ENCODE measurements at places on chromosomes 3 and 15. TPM values are rescaled to one million over a fixed set of nuclear protein-coding genes. Genes with fewer than 3 reads are reported as not detected.

Gene RBP2
- total RNA-seq: not detected

Gene ZNF660
- total RNA-seq: 5.0 TPM

Gene TP63
- 1.8 TPM for total RNA-seq

Gene PLXNB1
- total RNA-seq: 33.7 TPM

Gene SLC28A1
- not detected for total RNA-seq

Gene DISP2
- total RNA-seq: 0.36 TPM

Gene CCDC54
- not detected for total RNA-seq

Gene MNS1
- total RNA-seq: 2.2 TPM

Gene NR1I2
- total RNA-seq: not detected

Gene MUC13
- total RNA-seq: not detected

Gene ITIH1
- total RNA-seq: not detected

Gene CSTA
- 18.1 TPM for total RNA-seq

DNA sequence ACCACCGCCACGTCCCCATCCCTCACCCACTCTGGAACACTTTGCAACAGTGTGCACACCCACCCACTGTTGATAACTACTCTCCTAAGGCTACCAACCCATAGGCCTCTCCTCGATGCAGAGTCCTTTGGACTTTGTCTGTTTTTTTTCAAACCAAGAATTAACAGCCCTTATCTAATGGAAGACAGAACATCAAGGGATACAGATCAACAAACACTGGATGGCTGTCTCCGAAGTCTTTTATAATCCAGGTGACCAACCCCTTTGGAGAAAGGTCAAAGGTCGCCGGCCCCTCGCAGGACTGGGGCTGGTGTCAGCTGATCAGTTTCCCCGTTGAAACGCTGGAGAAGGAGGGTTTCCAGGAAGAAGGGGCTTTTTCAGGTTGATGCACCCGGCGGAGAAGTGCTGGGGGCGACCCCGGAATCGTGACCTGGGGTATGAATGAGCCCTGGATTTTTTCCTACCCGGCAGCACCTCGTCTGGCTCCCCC lies 532 bp downstream of the B4GALT4 start:
- peaks cover 32% of the 10 kb centered on the region for H3K4me1 ChIP-seq
- H3K27ac ChIP-seq: peak overlapping the region; percentile 88
- H3K4me3 ChIP-seq: peak overlapping the region; percentile 88
- no peaks in the 10 kb centered on the region for H3K27me3 ChIP-seq
- peaks cover 5% of the 10 kb centered on the region for H3K36me3 ChIP-seq

DNA sequence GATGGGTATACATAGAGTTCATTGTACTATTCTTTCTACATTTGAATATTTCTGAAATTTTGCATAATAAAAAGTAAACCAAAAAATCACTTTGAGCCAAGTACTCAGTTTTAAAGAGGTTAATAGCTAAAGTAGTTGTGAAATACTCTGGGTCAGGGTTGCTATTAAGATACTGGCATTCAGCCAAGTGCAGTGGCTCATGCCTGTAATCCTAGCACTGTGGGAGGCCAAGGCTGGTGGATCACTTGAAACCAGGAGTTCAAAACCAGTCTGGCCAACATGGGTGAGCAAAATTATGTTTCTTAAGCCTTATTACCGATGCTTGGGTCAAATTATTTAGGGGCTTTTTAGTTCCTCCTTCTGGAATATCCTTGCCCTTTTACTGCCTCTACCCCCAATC lies 122.0 kb upstream of the MELTF start:
- no peak for DNase-seq
- no peaks in the 10 kb centered on the region for H3K4me1 ChIP-seq
- peak overlapping the region; percentile 23 for H3K27ac ChIP-seq
- H3K36me3 ChIP-seq: peaks cover 2% of the 10 kb centered on the region

GRCh38 chr15:62453981-62454380 lies 288.9 kb upstream of the C2CD4B start:
- H3K4me3 ChIP-seq: peak overlapping the region; percentile 40
- peak overlapping the region; percentile 80 for H3K27ac ChIP-seq
- no peaks in the 10 kb centered on the region for H3K36me3 ChIP-seq
- DNase-seq: peak; percentile 94
- H3K4me1 ChIP-seq: peaks cover 46% of the 10 kb centered on the region

DNA sequence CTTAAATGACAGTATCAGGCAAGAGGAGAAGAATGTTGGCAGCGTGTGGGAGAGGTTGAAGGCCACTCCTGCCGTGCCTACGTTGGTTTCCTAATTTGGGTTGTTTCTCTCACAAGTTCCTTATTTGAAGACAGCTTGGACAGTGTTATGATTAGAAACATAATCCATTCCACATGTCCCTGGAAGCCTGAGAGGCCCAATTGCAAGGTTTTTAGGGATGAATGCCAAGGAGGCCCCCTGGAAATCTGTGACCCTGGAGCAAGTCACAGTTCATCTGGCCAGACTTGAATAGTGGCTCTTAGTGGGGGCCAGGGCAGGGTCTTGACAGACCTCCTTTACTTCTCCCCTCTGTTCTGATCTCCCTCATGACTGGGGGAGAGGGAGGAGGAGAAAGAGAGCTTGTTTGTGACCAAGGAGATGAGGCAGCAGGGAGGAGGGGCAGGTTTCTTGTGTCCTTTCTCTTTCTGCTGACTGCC lies 584.4 kb upstream of the TBL1XR1 start:
- no peak for DNase-seq
- peak overlapping the region; percentile 49 for H3K27ac ChIP-seq
- H3K27me3 ChIP-seq: no peaks in the 10 kb centered on the region
- peaks cover 22% of the 10 kb centered on the region for H3K4me1 ChIP-seq

GRCh38 chr3:132822266-132822665 lies 100.1 kb upstream of the NPHP3 start:
- H3K4me1 ChIP-seq: no peaks in the 10 kb centered on the region
- H3K36me3 ChIP-seq: no peaks in the 10 kb centered on the region
- DNase-seq: no peak
- peaks cover 5% of the 10 kb centered on the region for H3K27me3 ChIP-seq
- H3K27ac ChIP-seq: no peak overlapping the region

GRCh38 chr3:168517249-168518071 lies 421.7 kb upstream of the GOLIM4 start:
- no peaks in the 10 kb centered on the region for H3K27me3 ChIP-seq
- DNase-seq: no peak
- no peaks in the 10 kb centered on the region for H3K36me3 ChIP-seq
- no peak overlapping the region for H3K4me3 ChIP-seq

DNA sequence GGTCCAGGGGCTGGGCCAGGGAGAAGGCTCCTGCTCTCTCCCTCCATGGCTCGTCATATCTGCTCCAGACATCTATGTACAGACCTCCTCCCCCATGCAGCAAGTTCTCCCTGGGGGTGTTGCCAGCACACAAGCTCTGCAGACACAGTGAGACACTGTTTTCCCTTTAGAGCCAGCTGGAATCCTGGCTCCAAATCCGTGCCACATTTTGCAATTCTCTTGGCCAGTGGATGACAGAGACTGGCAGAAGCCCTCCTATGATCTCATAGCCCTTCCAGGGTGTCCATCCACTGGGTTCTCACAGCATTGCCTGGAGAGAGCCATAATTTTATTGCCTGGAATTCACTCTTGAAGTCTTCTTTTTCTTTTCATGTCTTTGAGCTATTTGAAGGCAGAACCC lies 203.9 kb downstream of the TLE3 start:
- H3K4me3 ChIP-seq: no peak overlapping the region
- no peaks in the 10 kb centered on the region for H3K36me3 ChIP-seq
- no peaks in the 10 kb centered on the region for H3K4me1 ChIP-seq
- H3K27me3 ChIP-seq: peaks cover 50% of the 10 kb centered on the region
- H3K27ac ChIP-seq: no peak overlapping the region
- DNase-seq: peak; percentile 89

GRCh38 chr15:37081983-37082382 lies 18.4 kb downstream of the MEIS2 start:
- no peak for DNase-seq
- H3K27ac ChIP-seq: no peak overlapping the region
- H3K4me1 ChIP-seq: peaks cover 12% of the 10 kb centered on the region
- no peaks in the 10 kb centered on the region for H3K27me3 ChIP-seq
- H3K4me3 ChIP-seq: no peak overlapping the region

- no peak overlapping the region for H3K4me3 ChIP-seq
- H3K36me3 ChIP-seq: no peaks in the 10 kb centered on the region
- peaks cover 2% of the 10 kb centered on the region for H3K27me3 ChIP-seq
- no peak overlapping the region for H3K27ac ChIP-seq
Observed at GRCh38 chr15:101434032-101434920, 55.2 kb downstream of the PCSK6 start.

DNA sequence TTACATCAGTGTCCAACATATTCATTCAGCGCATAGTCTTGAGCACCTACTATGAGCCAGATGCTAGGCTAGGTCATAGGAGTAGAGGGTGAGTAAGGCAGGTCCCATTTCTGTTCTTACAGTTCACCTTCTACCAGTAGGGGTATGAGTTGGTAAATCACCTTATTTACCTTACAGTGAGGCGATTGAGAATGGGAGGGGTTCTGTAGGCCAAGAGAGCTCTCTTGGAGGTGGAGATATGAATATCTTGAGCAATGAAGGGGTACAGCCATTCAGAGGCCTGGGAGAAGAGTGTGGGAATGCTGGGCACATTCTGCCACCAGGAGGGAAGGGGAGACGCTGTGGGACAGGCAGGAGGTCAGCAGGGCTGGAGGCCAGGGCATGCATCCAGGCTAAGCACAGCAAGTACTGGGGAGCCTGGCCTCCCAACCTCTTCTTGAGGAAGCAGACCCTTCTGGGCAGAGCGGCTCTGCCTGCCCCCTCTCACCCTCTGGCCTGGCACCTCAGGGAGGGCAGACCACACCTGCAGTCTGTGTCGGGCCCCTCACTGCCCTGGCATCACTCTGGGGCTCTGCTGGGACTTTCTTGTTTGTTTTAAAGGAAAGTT lies 123.4 kb downstream of the EEFSEC start:
- no peaks in the 10 kb centered on the region for H3K27me3 ChIP-seq
- no peak overlapping the region for H3K27ac ChIP-seq
- no peaks in the 10 kb centered on the region for H3K36me3 ChIP-seq
- DNase-seq: no peak
- H3K4me3 ChIP-seq: no peak overlapping the region
- H3K4me1 ChIP-seq: peaks cover 31% of the 10 kb centered on the region

GRCh38 chr3:156617781-156618180 lies 56.6 kb upstream of the TIPARP start:
- H3K27ac ChIP-seq: no peak overlapping the region
- no peaks in the 10 kb centered on the region for H3K36me3 ChIP-seq
- peaks cover 61% of the 10 kb centered on the region for H3K4me1 ChIP-seq

GRCh38 chr3:16295298-16295890 lies 30.4 kb downstream of the OXNAD1 start:
- no peak overlapping the region for H3K27ac ChIP-seq
- H3K4me1 ChIP-seq: peaks cover 23% of the 10 kb centered on the region
- H3K27me3 ChIP-seq: no peaks in the 10 kb centered on the region
- H3K4me3 ChIP-seq: no peak overlapping the region

DNA sequence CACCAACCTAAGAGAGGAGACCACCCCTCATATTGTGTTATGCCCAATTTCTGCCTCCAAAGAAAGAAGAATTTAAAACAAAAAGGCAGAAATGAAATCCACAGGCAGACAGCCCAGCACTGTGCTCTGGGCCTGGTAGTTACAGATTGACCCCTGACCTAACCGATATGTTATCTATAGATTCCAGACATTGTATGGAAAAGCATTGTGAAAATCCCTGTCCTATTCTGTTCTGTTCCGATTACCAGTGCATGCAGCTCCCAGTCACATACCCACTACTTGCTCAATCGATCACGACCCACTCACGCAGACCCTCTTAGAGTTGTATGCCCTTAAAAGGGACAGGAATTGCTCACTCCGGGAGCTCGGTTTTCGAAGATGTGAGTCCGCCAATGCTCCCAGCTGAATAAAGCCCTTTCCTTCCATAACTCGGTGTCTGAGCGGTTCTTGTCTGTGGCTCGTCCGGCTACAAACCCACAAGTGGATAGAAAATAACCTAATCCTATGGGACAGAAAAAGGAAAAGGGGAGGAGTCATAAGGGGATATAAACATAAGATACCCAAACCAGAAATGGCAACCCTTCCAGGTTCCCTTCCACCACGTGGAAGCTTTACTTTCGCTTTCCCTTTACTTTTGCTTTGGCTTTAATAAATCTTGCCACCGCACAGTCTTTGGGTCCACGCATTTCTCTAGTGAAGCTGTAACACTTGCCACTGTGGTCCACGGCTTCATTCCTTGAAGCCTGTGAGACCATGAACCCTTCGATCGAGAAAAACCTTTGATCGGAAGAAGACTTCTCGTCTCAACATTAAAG lies 1.7 kb upstream of the CFAP91 start:
- no peak for DNase-seq
- H3K4me1 ChIP-seq: peaks cover 13% of the 10 kb centered on the region
- H3K4me3 ChIP-seq: no peak overlapping the region

DNA sequence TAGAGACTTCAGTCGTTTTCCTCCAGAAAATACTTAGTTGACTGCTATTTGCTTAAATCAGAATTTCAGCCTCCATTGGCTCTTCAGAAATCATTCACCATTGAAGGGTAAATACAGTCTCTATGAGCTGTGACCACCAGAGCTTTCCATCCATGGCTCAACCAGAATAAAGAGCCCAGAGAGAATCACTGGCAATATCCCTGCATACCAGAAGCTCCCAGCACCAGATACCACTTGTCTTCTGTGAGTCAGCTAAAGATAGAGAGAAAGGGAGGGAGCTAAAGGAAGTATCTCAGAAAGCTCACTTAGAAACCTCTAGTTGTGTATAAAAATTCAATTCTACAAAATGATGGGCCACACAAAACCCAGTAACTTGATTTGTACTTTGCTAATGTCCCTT lies 115.2 kb upstream of the TMCO5A start:
- H3K27me3 ChIP-seq: no peaks in the 10 kb centered on the region
- peaks cover 2% of the 10 kb centered on the region for H3K4me1 ChIP-seq
- H3K4me3 ChIP-seq: no peak overlapping the region
- no peaks in the 10 kb centered on the region for H3K36me3 ChIP-seq
- peak; percentile 47 for DNase-seq
- H3K27ac ChIP-seq: no peak overlapping the region

- H3K4me3 ChIP-seq: no peak overlapping the region
- H3K27ac ChIP-seq: no peak overlapping the region
- no peaks in the 10 kb centered on the region for H3K4me1 ChIP-seq
- no peaks in the 10 kb centered on the region for H3K36me3 ChIP-seq
Observed at GRCh38 chr3:105891101-105891500, 22.3 kb upstream of the CBLB start.

DNA sequence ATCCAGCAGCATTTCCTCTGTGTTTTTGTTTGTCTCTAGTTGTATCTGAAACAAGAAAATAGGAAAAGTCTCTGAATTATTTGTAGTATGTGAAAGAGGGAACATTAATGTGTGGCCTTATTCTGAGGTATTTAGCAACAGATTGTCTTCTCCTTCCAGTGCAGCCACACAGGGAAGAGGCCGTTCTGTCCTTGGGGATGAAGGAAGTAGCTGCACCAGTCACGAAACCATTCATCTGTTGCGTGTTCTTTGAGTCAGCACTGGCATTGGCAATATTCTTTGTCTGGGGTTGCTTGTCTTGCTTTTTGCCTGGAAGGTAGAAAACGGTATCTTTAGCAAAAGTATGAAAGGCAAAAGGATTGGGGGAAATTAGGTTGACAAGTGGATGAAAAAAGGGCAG lies 91.6 kb downstream of the CDIN1 start:
- no peak for DNase-seq
- H3K36me3 ChIP-seq: no peaks in the 10 kb centered on the region
- H3K4me1 ChIP-seq: no peaks in the 10 kb centered on the region
- H3K27ac ChIP-seq: no peak overlapping the region
- H3K27me3 ChIP-seq: no peaks in the 10 kb centered on the region

Measured in osteoblast (primary cell).